ENCODE measurements at places on chromosomes 5 and 9.

- DNase-seq: no peak
Measured at GRCh38 chr9:91546574-91546973, 122.9 kb upstream of the NFIL3 start.

DNA sequence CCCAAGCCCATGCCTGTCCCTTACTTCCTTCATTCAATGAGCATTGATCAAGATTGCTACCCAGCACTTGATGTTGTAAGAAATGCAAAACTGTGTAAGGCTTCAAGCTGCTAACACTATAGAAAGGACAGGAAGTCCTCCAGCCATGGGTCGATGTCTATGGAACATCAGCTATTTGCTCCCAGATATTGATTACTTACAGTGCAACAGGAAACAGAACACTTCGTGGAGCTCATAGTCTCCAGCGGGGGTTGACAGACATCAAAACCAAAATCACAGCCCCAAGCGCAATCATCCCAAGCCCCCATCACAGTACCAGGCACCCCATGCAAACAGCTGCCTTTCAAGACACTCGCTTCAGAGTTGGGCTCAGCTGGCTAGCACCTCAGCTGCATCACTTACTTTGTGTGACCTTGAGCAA, 26.8 kb upstream of the DUSP1 start:
- no peak for DNase-seq

DNA sequence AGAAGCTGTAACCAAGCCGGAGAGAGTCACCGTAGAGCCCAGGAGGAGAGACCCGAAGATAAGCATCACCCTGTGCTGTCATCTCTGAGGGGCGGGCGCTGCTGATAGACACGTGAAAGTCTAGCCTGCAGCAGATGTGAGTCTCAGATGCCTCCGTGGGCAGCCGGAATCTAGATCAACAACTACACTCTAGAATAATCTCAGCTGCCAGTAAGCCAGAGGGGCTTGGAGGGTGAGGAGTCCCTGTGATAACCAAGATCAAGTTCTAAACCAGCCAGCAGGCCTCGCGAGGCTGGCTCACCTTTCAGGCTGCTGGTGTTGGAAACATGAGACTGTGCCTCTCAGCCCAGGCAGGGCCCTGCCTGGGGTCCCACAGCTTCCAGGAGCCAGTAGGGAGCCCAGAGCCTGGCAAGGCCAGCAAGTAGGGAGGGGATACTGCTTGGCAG, 54.1 kb downstream of the DAPK1 start:
- no peak for DNase-seq

GRCh38 chr9:124146031-124146561, 111.7 kb upstream of the NEK6 start:
- no peak for DNase-seq

DNA sequence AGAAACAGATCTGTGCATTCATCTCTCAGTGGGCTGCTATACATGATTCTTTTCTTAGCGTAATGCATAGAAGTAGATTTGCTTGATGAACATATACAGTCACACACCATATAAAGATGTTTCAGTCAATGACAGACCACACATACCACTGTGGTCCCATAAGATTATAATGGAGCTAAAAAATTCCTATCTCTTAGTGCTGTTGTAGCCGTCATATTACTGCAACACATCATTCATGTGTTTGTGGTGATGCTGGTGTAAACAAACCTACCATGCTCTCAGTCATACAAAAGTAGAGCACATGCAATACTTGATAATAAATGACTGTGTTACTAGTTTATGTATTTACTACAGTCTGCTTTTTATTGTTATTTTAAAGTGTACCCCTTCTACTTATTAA, 214.3 kb downstream of the ARHGAP26 start:
- no peak for DNase-seq

DNA sequence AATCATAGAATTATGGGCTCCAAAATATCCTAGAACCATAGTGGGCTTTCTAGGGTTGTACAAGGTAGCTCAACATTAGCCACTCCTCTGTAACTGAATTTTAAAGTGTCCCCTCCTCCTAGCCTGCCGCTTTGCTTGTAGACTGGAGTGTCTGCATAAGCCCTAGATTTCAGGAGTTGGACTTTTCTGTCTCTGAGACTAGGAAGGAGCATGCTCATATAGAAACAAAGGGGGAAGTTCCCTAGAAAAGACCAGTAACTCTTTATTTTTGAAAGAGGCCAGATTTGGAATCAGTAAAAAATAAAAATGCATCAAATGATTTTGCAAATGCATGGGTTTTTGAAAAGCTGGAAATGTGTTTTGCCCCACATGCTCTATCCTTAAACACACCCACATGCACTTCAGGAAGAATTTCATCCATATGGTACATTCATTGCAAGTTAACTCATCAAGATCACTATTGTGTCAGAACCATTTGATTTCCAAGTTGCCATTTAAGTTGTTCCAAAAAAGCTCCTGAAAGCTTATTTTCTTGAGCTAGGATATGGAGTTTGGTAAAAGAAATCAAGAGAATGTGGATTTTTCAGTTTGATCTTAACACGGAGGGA, 121.0 kb upstream of the NR3C1 start:
- DNase-seq: no peak

GRCh38 chr5:10307206-10308148, at the start of gene CMBL:
Gene CMBL, minus strand, starts transcription at chr5:10307902. Its CDS starts 17,140 bp downstream, at chr5:10290762.
- peak; percentile 46 for DNase-seq

DNA sequence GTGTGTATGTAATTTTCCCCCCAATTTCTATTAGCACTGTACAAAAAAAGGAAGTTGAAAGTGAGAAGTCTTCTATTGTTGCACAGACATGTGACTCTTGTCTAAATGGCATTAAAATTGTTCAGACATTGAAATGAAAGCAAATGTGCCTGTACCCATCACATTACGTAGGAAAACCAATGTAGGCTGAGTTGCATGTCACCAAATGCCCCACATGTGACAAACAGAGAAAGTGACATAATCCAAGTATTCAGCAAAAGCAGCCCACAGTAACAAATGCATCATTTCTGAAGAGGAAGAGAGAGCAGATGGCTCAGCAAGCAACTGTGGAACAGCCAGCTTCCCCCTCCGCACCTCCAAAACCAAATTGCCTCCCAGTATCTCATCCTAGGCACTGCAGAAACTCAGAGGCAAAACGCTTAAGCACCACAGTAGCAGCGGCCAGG, 161.5 kb upstream of the NR4A3 start:
- DNase-seq: no peak

GRCh38 chr5:172850454-172850797, 16.4 kb downstream of the ERGIC1 start:
- no peak for DNase-seq

DNA sequence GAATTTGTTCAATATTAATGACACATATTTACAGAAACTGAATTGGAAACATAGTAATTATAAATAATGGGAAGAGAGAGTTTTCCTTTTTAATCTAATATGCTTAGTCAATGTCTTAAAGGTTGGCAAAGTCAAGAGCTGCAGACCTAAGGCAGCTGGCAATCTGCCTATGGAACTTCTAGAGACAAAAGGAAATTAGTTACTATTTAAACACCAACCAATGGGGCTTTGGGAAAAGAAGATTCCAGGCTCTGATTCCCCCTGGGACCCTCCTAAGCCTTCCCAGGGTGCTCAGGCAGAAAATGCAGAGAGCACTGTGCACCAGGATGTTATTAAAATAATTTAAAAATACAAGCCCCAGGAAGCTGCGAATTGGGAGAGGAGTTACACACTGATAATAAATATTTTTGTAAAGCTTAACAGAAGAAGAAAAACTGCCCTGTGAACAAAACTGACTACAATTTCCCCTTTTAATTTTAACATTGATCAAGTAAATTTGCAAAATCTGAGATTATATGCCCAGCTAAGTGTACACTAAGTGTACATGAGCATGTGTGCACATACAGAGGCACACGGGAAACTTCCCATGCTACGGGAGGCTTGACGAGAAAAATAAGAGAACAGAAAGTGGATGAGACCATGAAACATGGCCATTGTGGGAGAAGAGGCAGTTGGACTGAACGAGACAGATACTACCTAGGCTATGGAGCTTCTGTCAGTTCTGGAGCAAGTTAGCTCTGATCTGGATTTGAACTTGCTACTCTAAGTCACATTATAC, 77.4 kb upstream of the ADAMTS16 start:
- no peak for DNase-seq

- DNase-seq: no peak
Measured at GRCh38 chr5:130616161-130616560, 548.9 kb downstream of the HINT1 start.

DNA sequence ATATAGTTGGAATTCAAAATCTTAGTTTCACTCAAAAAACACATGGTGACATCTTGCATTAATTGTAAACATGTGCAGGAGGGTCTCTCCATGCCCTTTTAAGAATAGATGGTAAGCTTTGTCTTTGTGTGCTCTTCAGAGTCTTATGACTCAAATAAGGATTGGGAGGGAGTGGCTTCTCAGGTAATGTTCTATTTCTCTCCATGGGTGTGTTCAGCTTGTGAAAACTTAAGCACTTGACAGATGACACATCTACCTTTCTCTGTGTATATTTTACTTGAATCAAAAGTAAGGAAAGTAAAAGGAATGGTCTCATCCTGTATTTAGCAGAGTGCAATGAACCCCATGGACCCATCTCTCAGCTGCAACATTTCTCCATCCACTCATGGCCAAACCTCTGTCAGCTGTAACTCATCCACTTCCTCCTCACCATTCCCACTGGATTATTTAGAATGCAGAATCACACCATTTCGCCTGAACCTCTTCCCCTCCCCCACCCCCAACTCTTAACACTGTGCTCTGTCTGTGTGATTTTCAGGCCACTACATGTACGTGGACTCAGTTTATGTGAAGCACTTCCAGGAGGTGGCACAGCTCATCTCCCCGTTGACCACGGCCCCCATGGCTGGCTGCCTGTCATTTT, 82.1 kb downstream of the MAMDC2 start:
- DNase-seq: no peak

GRCh38 chr5:119063579-119064379, 7.1 kb upstream of the DMXL1 start:
- no peak for DNase-seq

DNA sequence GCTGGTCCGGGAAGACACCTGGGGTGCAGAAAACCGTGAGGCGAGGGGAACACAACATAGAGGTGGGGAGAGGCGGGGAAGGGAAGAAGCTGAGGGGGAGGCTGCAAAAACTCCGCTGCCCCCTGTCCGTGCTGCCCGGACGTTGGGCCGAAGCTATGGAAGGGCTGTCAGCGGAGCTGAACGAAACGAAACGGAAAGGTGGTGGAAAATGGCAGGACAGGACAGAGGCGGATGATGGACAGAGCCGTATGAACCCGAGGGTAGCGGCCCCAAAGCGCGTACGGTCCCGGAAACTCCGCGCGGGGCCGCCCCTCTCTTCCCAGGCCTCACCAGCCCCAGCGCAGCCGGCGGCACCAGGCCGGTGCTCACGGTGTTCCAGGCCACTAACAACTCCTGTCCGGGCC, 272 bp downstream of the ANAPC2 start:
- DNase-seq: no peak

- DNase-seq: peak; percentile 25
Measured at GRCh38 chr5:53481887-53482716, 1.7 kb downstream of the FST start.

DNA sequence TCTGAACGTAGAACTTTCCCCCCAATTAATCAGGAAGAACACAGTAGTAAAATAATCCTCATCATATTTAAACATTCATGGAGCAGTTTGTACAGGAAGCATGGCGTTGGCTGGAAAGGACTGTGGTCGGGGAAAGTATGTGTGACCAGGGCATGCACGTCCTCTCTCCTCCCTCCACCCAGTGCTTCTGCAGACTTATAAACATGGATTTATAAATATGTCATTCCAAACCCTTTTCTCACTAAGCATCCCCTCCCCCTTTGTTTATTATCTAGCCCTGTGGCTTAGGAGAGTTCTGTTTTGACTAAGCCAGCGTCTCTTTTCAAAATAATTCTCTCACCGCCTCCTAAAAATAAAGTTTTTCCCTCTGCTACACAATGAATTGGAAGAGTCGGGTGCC, 70.4 kb upstream of the DAP start:
- DNase-seq: no peak

DNA sequence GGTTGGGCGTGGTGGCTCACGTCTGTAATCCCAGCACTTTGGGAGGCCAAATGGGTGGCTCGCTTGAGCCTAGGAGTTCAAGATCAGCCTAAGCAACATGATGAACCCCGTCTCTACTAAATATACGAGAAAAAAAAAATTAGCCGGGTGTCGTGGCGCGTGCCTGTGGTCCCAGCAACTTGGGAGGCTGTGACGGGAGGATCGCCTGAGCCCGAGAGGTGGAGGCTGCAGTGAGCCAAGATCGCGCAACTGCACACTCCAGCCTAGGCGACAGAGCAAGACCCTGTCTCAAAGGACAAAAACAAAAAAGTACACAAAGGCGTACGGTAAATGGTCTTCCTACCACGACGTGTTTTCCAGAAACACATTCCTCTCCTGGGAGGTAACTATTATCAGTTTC, 538 bp upstream of the BDP1 start:
- DNase-seq: no peak

DNA sequence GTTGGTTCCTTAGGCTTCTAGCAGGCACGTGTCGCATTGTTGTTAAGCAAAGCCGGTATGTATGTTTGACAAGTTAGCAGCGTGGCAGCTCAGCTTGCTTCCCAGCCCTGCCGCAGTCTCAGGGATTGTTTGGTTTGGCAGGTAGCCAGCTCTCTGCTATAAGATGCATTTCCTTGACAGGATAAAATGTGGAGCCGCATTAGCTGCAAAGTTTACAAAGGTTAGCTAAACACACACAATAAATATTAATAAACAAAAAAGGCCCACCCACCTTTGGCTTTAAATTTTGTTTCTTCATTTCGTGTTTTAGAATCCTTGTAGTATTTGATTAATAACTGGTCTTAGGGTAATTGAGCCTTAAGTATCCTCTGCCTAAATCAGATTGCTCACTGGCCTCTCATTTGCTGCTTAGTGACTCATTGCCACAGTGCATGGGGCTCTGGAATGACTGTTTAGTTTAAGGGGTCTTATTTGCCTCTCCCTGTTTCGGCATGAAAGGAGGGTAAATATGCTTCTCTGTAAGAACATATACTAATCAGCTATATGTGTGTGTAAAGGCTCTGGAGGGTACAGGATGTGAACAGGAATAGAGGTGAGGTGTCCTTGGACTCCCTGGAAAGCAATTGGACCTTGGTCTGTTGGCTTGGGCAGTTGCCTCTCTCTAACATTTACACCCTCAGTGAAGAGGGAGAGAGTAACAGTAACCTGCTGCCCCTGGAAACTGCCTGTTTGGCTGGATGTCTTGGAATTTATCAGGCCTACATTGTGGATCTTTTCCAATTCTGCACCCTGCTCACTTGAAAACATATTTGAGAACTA, 122.0 kb downstream of the GDNF start:
- peak; percentile 90 for DNase-seq

GRCh38 chr9:73426269-73426668, 274.6 kb downstream of the ANXA1 start:
- DNase-seq: no peak

GRCh38 chr5:67998709-67999261, 216.8 kb upstream of the PIK3R1 start:
- no peak for DNase-seq

DNA sequence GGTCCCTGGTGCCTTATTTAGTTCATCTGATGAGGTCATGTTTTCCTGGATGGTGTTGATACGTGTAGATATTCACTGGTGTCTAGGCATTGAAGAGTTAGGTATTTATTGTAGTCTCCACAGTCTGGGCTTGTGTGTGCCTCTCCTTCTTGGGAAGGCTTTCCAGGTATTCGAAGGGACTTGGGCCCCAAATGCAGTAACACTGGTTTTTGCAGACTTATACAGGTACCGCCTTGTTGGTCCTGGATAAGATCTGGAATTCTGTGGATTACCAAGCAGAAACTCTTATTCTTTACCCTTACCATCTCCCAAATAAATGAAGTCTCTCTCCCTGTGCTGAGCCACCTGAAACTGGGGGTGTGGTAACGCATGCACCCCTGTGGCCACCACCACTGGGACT, 34.1 kb downstream of the MEGF9 start:
- DNase-seq: no peak

- DNase-seq: no peak
Measured at GRCh38 chr9:127307802-127308201, 43.2 kb downstream of the GARNL3 start.
